ENCODE measurements at places on chromosomes 3 and 15. TPM values are rescaled to one million over a fixed set of nuclear protein-coding genes. Genes with fewer than 3 reads are reported as not detected.

The KNG1 gene
- total RNA-seq: 432 TPM

DNA sequence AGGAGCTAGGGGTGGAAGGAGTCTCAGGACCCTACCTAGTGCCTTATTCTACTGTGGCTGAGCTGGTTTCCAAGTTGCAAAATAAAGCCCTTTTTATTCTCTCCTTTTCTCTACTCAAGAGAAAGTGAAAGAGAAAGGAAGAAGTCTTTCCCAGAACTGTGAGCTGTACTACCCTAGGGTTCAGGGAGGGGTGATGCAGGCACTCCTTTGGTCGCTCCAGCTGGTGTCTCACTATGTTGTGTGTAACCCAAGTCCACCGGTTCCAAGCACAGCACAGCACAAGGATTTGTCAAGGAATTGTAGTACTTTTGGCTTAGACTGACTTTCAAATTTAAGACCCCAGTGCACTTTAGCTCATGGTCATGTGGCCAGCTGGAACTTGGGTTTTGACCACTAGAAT is 1721.7 kb downstream of the OTOL1 start:
- no peak for DNase-seq
- H3K36me3 ChIP-seq: no peaks in the 10 kb centered on the region
- no peaks in the 10 kb centered on the region for H3K4me1 ChIP-seq
- no peaks in the 10 kb centered on the region for H3K27me3 ChIP-seq
- H3K27ac ChIP-seq: no peak overlapping the region

- H3K4me3 ChIP-seq: no peak overlapping the region
- DNase-seq: no peak
- H3K27me3 ChIP-seq: no peaks in the 10 kb centered on the region
- no peaks in the 10 kb centered on the region for H3K4me1 ChIP-seq
- H3K36me3 ChIP-seq: no peaks in the 10 kb centered on the region
- no peak overlapping the region for H3K27ac ChIP-seq
Observed at GRCh38 chr3:70829092-70829491, 516.7 kb upstream of the MDFIC2 start.

The IGDCC3 gene
- not detected for total RNA-seq

The OSTN gene
- total RNA-seq: not detected

DNA sequence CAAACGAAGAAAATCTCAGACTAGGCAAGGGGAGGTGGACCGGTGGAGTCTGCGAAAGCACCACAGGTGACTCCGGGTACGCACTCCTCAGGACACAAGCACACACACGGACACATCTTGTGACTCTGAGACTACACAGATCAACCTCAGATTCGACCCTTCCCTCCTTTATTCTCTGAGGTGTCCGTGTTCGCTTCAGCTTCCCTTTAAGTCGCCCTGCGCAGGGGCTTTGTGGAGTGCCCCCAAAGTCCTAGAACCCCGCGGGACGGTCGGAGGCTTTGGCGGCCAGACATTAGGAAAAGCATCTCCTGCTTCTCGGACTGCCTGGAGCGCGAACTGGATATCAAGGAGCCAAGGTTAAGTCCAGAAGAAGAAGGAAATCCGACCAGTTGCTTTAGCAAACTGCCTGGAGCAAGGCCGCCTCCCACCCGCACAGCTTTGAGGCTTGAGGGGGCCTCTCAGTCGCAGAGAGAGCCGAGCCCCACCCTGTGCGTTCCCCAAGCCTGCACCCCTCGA is 730 bp downstream of the DGKG start:
- H3K27ac ChIP-seq: no peak overlapping the region
- H3K4me1 ChIP-seq: peaks cover 15% of the 10 kb centered on the region
- no peak for DNase-seq
- no peaks in the 10 kb centered on the region for H3K36me3 ChIP-seq
- peak overlapping the region; percentile 50 for H3K4me3 ChIP-seq

- no peak overlapping the region for H3K27ac ChIP-seq
- no peak for DNase-seq
- H3K27me3 ChIP-seq: no peaks in the 10 kb centered on the region
- H3K36me3 ChIP-seq: no peaks in the 10 kb centered on the region
- H3K4me3 ChIP-seq: no peak overlapping the region
- no peaks in the 10 kb centered on the region for H3K4me1 ChIP-seq
Observed at GRCh38 chr15:79132361-79132760, 41.8 kb upstream of the RASGRF1 start.

GRCh38 chr3:137249311-137249940 is 291.6 kb downstream of the IL20RB start:
- H3K4me3 ChIP-seq: no peak overlapping the region
- H3K27ac ChIP-seq: no peak overlapping the region
- H3K4me1 ChIP-seq: no peaks in the 10 kb centered on the region

DNA sequence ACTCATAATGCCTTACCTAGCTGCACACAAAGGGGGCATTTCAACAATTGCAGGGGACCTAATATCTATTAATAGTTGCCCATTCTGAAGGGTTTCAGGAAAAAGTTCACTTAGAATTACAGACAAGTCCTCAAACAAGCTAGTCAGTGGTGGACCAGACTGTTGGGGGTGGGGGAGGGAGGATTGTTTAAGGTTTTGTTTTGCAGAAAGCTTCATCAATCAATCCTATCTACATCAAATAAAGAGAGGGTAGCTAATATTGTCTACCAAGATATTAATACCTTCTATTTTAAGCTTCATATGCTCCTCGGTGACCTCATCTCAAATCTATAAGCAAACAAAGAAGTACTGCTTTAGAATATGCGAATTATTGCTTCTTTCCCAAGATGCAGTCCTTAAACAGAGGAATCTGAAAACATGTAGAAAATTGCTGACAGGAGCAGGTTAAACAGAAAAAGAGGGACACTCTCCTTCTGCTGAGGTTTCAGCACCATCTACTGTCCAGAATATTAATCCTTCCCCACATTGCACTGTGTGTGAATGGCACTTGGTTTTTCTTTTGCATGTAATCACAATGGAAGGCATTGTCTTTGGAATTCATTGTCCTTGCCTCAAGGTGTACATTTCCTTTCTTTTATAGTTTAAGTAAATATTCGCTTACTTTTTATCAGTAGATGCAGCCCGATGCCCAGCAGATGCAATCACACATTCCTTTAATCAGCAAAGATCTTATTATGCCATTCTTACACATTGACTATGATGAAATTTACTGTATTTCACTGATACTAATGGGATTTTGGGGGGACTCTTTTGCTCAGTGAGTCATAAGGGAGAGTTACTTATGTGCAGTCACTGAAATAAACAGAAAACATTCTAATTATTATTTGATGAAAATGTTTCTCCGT is 94.7 kb downstream of the IL5RA start:
- H3K27me3 ChIP-seq: no peaks in the 10 kb centered on the region
- H3K4me1 ChIP-seq: no peaks in the 10 kb centered on the region
- no peak for DNase-seq
- H3K36me3 ChIP-seq: no peaks in the 10 kb centered on the region
- no peak overlapping the region for H3K4me3 ChIP-seq

All from right lobe of liver (tissue), 6 donors.